ENCODE measurements at places on chromosomes 6 and 20.

DNA sequence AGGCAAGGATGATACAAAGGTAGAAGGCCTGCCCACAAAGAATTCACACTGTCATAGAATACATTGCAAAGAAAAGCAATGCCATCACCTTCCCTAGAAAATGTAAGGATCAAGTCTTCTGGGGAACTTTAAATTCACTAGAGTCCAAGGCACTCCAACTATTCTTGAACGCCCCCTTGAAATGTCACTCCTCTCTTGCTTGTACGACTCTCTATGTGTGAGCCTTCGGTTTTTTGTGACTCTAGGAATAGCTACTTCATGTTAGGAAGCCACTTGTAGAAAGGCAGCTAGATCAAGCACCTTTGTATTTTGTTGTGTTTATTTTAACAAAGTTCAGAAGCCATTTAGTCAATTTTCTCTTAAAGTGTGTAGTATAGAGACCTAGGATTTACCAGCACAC is 159.2 kb upstream of the ARID1B start:
- DNase-seq: no peak

DNA sequence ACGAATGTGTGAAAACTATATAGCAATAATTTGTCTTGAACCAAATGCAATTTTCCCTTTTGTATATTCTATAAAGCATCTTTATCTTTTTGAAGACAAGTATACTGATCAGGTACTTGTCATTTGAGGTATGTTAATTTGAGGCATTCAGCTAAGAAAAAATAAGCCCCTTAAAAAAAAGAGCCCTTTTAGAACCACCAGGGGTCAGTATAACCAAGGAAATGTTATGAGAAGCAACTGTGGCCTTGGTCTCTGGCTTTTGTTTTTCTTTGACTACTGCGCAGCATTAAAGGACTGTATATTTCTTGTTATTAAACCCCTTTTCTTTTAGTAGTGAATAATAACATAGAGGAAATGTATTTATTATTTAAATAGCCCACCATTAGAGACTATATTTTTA is 43.1 kb downstream of the CD109 start:
- no peak for DNase-seq

DNA sequence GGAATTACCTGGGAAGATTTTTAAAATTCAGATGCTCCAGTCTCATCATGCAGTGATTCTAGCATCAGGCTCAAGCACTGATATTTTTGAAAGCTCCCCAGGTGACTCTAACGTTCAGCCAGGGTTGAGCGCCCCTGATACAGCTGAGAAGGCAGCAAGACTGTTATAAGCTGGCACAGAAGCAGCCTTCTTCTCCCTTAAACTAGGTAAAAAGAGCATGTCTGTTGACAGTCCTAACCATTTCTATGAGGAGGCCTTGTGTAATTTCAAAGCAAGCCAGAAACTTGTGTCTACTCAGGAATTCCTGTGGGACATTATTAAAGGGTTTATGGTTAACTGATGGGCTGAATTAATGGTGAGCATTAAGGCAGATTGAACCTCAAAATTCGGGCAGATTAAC is 141.9 kb downstream of the PDE7B start:
- no peak for DNase-seq

DNA sequence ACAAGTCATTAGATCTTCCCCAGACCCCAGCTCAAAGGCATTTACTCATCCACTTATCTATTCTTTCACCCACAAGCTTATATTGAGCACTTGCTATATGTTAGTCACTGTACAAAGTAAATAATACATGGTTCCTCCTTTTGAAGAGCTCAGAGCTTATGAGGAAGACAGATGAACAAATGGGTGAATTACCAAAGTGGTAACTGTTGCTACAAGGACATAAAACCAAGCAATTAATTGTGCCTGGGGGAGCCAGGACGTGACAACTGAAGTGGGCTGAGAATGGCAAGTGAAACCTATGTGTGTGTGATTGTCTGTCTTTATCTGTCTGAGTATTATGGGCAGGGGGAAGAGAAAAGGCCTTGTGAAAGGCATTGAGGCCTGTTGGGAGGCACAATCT is 45.6 kb upstream of the AKIRIN2 start:
- DNase-seq: no peak

DNA sequence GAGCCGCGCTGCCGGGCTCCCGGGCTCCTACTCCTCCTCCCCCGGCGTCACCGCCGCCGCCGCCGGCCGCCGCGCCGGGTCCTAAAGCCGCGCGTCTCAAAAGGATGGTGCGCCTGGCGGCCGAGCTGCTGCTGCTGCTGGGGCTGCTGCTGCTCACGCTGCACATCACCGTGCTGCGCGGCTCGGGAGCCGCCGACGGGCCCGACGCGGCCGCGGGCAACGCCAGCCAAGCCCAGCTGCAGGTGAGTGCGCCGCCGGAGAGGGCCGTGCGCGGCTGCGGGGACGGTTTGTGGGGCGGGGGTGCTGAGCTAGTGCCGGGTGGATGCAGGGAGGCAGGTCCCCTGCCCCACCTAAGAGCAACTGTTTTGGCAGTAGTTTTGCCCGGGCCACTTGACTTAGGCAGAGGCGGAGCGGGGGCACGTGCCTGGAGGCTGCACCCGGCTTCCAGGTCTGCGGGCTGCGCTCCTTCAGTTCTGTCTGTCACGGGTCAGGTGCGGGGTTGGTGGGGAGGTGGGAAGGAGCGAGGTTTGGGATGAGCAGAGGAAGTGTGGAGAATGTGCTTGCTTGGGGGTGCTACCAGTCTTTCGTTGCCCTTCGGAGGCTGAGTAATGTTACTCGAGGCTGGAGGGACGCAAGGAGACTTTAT is 722 bp downstream of the ISM1 start:
- DNase-seq: peak; percentile 68

GRCh38 chr6:159126590-159126989 is 42.6 kb upstream of the FNDC1 start:
- no peak for DNase-seq

- DNase-seq: no peak
Observed at GRCh38 chr6:13296536-13296997, 31.8 kb downstream of the TBC1D7 start.

DNA sequence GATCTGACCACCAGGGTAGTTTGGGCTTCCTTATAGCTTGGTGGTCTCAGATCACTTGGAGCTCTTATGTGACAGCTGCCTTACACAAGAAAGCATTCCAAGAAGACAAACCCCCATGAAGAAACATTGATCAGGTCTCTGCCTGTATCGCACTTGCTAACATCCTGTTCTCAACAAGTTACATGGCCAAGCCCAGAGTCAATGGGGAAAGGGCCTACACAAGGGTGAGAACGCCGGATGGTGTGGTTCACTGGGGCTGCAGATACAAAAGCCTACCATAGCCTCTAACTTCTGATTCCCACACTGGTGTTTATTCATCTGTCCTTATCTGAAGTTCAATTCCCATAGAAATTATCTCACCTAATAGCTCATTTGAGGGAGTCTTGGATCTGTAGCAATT is 235.5 kb downstream of the SYNDIG1 start:
- no peak for DNase-seq

DNA sequence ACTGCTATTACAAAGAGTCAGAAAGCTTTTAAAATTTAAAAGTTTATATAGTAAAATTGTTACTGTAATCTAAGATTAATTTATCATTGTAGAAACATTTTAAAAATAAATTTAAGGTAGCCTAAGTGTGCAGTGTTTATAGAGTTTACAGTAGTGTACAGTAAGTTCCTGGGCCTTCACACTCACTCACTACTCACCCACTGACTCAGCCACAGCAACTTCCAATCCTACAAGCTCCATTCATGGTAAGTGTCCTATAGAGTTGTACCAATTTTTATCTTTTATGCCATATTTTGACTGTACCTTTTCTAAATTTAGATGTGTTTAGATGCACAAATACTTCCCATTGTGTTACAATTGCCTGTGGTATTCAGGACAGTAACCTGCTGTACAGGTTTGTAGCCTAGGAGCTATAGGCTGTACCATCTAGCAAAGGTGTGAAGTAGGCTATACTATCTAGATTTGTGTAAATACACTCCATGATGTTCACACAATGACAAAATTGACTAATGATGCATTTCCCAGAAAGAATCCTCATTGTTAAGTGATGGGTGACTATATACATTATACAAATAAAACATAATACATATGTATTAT is 10.2 kb upstream of the TMEM170B start:
- no peak for DNase-seq

DNA sequence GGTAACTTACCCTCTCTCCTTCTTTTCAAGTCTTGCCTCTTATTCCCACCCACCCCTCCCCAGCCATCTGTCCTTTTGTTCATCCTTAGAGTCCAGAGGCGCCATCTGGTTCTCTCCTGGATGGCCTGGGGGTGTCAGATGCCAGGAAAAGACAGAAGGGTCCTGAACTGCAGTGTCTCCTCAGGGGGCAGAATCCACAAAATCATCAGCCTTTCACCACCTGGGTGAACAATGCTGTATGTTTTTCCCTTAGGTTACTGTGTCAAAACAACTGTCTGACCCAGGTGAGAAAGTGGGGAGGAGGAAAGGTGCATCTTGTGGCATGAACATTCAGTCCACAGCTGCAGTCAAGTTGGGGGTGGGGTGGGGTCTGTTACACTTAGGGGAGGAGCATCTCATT is 47.9 kb upstream of the FYN start:
- no peak for DNase-seq

GRCh38 chr6:65126667-65127066 is 580.4 kb downstream of the EYS start:
- no peak for DNase-seq

- no peak for DNase-seq
Observed at GRCh38 chr6:155182103-155182502, 81.7 kb upstream of the CLDN20 start.

DNA sequence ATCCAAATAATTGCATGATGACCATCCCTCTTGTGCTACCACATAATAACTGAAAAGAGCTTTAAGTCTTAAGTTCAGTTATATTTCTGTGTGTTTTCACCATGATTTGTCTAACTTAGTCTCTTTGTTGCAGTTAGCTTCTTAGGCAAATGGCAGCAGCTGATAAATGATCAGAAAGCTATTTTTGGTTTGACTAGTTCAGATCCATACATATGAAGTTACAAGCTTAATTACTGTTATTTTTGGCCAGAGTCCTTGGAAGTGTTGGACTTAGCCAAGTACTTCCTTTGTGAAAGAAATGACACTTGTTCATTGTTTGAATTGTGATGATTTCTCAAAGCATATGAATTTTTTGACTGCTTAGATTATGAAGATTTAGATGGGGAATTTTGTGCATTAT is 54.2 kb downstream of the HIVEP1 start:
- no peak for DNase-seq

DNA sequence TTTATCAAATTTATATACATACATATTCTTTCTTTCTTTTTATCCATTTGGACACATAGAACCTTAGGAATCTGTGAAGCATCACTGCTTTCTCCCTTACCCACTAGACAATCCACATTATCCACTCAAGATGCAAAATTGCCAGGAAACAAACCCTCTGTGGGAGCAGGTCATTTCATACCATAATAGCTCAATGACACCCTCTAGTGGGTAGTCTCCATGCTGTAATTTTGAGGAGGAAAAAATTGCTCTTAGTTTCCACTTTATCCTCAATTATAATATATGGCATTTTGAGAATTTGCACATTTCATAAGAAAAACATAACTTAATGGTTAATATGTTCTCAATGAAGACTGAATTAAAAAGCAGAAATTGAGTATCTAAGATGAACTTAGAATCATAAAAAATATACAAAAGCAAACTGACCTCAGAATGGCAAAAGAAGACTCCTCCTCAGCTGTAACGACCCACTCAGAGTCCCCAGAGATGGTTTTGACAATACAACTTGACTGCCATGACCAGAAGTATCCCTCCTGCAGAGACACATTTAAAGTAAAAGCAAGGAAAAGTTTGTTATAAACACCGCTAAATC is 164.1 kb downstream of the FRK start:
- peak; percentile 2 for DNase-seq

GRCh38 chr6:5996714-5997419 is 9.9 kb downstream of the NRN1 start:
- no peak for DNase-seq

DNA sequence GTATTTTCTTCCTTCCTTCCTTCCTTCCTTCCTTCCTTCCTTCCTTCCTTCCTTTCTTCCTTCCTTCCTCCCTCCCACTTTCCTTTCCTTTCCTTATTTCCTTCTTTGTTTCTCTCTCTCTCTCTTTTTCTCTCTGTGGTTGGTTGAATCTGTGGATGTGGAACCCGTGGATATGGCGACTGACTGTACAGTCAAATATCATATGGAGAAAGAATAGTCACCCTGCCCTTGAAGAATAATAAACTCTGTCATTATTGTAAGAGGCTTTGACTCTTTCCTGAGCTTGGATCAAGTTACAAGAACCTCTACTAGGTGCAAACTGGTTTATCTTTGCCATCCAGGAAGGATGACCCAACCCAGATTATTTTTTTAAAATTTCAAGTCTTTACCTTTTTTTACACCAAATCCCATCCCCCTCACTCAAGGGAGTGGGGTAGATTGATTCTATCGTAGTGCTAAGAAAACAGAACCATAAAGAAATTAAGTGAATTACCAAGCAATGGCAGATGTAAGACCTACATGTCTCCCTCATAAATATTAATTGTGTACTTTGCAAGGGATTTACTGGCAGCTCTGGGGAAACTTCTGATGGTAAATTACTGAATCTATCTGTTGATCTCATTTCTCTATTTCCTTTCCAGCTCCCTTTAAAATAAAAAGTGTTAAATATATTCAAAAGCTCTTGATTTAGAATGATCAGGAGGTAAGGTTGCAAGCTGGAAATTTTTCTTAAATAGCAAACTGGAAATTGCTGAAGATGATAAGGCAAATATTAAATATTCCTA is 667.5 kb downstream of the UTRN start:
- DNase-seq: no peak

DNA sequence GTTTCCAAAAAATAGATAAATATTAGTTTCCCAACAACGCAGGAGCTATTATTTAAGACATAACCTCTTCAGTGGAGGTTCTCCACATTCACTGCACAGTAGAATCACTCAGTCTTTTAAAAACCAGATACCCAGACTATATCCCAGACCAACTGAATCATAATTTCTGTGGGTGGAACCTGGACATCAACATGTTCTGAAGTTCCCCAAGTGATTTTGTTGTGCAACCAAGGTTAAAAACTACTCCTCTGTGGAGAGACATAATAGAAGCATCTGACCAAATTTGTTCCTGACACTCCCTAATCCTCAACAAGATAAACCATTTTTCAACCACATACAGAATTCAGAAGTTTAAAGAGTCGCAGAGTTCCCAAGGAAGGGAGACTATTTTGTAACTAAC is 42.3 kb downstream of the STK38 start:
- DNase-seq: no peak

- DNase-seq: no peak
Observed at GRCh38 chr20:25310921-25311728, 63.2 kb downstream of the PYGB start.

GRCh38 chr20:41347523-41348429 is 7.2 kb downstream of the LPIN3 start:
- no peak for DNase-seq

All from CD8-positive, alpha-beta T cell (primary cell).